ENCODE measurements at places on chromosomes 2 and 18.

- peak; percentile 23 for DNase-seq
Measured at GRCh38 chr2:73291461-73292315, 1.7 kb downstream of the EGR4 start.

- DNase-seq: no peak
Measured at GRCh38 chr2:224401641-224402342, at the start of gene FAM124B. FAM124B (minus strand) TSS chr2:224402107; CDS start chr2:224401768, 339 bp downstream.

DNA sequence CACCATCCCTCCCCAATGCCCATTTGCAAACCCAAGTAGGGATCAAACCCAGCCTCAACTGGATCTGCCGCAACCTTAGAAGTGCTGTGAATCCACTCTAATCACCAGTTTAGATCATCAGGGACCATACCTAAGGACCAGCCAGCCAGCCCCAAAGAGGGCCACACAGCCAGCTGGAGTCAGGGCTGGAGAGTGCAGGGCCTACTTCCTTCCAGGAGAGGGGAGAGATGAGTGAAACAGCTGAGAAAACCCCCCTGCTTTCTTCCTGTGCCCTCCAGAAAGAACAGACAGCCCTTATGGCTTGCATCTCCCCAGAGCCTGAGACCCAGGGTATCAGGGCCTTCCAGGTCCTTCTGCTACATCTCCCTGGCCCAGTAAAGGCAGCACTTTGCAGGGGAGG, 25.8 kb downstream of the YPEL5 start:
- DNase-seq: no peak

DNA sequence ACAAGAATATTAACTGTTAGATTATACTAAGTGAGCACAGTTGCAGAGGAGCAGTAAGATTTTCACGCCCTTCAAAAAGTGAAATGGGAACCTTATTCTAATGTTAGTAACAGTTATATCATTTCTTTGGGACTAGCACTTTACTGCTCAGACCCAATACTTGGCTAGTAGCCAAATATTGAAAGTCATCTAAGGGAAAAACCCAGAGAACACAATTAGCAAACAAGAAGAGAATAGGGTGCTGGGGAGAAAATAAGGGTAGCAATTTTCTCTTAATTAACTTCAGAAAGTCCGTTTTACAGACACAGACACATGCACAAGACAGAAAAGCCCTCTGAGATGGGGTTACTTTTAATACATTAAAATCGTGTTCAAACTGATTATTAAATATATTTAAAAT, 71.8 kb downstream of the ID2 start:
- DNase-seq: no peak

DNA sequence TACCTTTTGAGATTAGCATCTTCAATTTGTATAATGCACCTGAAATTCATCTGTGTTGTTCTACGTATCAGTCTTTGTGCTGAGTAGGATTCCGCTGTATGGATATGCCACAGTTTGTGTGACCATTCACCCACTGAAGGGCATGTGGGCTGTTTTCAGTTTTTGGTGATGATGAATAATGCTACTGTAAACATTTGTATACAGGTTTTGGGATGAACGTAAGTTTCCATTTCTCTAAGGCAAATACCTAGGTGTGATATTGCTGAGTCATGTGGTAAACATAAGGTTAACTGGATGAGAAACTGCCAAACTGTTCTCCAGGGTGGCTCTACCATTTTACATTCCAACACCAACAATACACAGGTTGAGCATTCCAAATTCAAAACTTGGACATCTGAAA, 35.1 kb downstream of the CABYR start:
- no peak for DNase-seq

GRCh38 chr2:59177748-59178147, 936.6 kb upstream of the FANCL start:
- DNase-seq: peak; percentile 6

- no peak for DNase-seq
Measured at GRCh38 chr2:231985823-231986261, 24.3 kb downstream of the DIS3L2 start.

GRCh38 chr18:22167471-22168241, 1.7 kb upstream of the GATA6 start:
- DNase-seq: no peak

GRCh38 chr18:29501952-29502351, 1325.0 kb upstream of the CDH2 start:
- no peak for DNase-seq

DNA sequence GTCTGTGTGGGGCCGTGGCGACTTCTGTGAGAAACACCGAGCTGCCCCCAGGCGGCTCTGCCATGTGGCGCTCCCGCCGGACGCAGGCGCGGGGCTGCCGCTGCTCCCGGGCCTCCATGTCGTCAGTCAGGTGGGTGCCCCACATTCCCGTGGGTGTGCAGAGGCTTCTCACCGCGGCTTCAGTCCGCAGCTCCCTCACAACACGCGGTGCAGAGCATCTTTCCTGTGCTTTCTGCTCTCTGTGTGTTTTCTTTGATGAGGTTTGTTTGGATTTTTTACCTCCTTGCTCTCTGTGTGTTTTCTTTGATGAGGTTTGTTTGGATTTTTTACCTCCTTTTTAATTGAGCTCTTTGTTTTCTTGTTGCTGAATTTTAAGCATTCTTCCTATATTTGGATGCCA, 13.0 kb downstream of the AQP12A start:
- no peak for DNase-seq

DNA sequence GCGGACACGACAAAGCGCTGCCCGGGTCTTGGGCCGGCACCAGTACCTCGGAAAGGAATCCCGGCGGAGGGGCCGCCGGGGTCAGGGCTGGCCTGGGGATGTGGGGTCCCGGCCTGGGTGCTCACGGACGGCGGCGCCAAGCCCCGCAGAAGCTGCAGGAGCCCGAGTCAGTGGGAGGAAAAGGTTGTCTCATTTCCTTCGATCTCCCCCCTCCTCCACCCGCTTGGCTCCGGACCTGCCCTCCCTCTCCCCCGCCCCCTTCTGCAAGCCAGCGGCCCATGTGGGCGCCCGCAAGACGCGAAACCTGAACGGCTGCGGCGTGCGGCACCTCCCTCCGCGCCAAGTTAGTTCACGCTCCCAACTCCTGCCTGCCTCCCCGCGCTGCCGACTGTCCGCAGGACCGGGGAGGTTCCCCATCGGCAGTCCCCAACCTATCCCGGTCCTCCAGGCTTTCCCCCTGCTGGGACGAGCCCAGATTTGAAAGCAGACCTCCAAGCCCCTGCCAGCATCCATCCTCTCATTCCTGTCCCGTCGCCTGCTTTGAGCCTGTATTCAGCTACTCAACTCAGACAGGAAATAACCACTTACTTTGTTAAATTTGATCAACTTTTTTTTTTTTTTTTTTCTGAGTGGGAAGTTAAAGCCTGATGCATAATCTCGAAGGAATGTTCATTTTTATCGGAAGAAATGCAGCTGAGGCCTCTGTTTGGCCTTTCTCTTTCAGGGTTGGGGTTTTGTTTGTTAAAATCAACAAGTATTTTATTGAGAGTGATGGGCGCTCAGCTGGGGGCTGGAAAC, at the start of gene EVA1A:
EVA1A (minus strand) TSS at position 172 of the 798 bp plus-strand sequence. CDS start 42,799 bp downstream, outside the sequence.
- DNase-seq: no peak

DNA sequence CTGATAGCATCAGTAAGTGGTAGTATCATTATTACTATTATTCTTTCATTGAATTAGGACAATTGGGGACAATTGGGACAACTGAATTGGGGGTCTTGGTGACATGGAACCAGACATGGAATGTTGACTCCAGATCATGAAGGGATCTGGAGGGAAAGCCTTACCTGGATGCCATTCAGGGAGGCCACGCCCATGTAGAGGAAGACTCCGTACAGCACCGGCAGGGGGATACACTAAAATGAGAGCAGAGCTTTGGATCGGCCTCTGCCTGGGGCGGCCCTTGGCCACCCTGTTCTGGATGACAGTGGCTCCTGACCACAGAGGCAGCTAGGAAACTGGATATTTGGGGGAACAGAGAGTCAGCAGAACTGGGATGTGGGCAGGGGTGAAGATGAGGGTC, 29.2 kb downstream of the MTHFD2 start:
- DNase-seq: no peak
